ENCODE measurements at places on chromosomes 6 and 20. TPM values are rescaled to one million over a fixed set of nuclear protein-coding genes. Genes with fewer than 3 reads are reported as not detected.

The OR2B2 gene
- polyA plus RNA-seq: not detected

The NRSN2 gene
- 46.5 TPM for polyA plus RNA-seq

The IL17A gene
- polyA plus RNA-seq: not detected

The OPRM1 gene
- polyA plus RNA-seq: 0.08 TPM

The SIRPD gene
- polyA plus RNA-seq: not detected

The PLA2G7 gene
- 2.6 TPM for polyA plus RNA-seq

The LCA5 gene
- 11.0 TPM for polyA plus RNA-seq

The OR2J3 gene
- not detected for polyA plus RNA-seq

The APCDD1L gene
- 13.7 TPM for polyA plus RNA-seq

The HLA-DQA2 gene
- polyA plus RNA-seq: 2.1 TPM

The PRDM1 gene
- polyA plus RNA-seq: 2.5 TPM

The EEF1E1 gene
- polyA plus RNA-seq: 57.6 TPM

The GSTA2 gene
- polyA plus RNA-seq: 0.71 TPM

The HRH3 gene
- polyA plus RNA-seq: 0.15 TPM

The TNFRSF6B gene
- polyA plus RNA-seq: 2.1 TPM

The WFDC5 gene
- polyA plus RNA-seq: not detected

The OVOL2 gene
- polyA plus RNA-seq: 0.60 TPM

The TINAG gene
- polyA plus RNA-seq: 37.3 TPM

The MYBL2 gene
- polyA plus RNA-seq: 34.0 TPM

The HACE1 gene
- polyA plus RNA-seq: 27.9 TPM

The HNF4A gene
- polyA plus RNA-seq: 57.9 TPM

The CCHCR1 gene
- polyA plus RNA-seq: 37.2 TPM

The MYCT1 gene
- polyA plus RNA-seq: 17.2 TPM

The GRM1 gene
- 0.18 TPM for polyA plus RNA-seq

The PTPRT gene
- 0.53 TPM for polyA plus RNA-seq

The LIME1 gene
- polyA plus RNA-seq: 4.3 TPM

The PRR18 gene
- 0.12 TPM for polyA plus RNA-seq

The HIVEP1 gene
- 25.5 TPM for polyA plus RNA-seq

The TAAR5 gene
- not detected for polyA plus RNA-seq

The NKAPL gene
- polyA plus RNA-seq: 2.9 TPM

The RNF5 gene
- 90.5 TPM for polyA plus RNA-seq

The ARFGEF3 gene
- polyA plus RNA-seq: 8.5 TPM

The ID4 gene
- 136 TPM for polyA plus RNA-seq

The TXLNB gene
- 2.7 TPM for polyA plus RNA-seq

Data from left kidney (tissue), 8 donors.